Spinal cord (tissue), 10 donors: ENCODE measurements at places on chromosomes 16 and 17. TPM values are rescaled to one million over a fixed set of nuclear protein-coding genes. Genes with fewer than 3 reads are reported as not detected.

Gene KRT20
- total RNA-seq, result not detected

Gene ZNF750
- total RNA-seq, result not detected

Gene PVALEF
- total RNA-seq, result 0.11 TPM

Gene SLC47A2
- 2.4 TPM for total RNA-seq

Gene HEATR3
- total RNA-seq, result 25.9 TPM

Gene SOCS7
- 22.2 TPM for total RNA-seq

Gene TBC1D3E
- not detected for total RNA-seq

Gene MSLN
- total RNA-seq, result 0.40 TPM

Gene NLRP1
- 203 TPM for total RNA-seq

Gene P2RX5
- 8.4 TPM for total RNA-seq

Gene ABCC12
- 0.40 TPM for total RNA-seq

Gene CD300LG
- total RNA-seq, result 0.40 TPM

Gene CHAD
- 0.55 TPM for total RNA-seq

- DNase-seq, result no peak
These were observed at the start of gene ARHGDIA for GRCh38 chr17:81870981-81871386. Gene ARHGDIA (minus strand): TSS chr17:81871337. CDS start chr17:81869930, 1,407 bp downstream.

DNA sequence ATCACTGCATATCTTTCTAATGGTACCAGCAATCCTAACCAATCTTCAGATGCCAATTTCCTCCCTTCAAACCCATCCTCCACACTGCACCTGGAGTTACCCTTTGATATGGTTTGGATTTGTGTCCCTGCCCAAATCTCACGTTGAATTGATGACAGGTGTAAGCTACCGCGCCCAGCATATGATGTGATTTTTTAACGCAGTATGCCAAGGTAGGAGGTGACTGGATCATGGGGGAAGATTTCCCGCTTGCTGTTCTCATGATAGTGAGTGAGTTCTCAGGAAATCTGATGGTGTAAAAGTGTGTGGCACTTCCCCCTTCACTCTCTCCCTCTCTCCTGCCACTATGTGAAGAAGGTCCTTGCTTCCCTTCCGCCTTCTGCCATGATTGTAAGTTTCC lies 57.0 kb downstream of the TOX3 start:
- DNase-seq, result no peak

- no peak for DNase-seq
These were observed 95.1 kb upstream of the CNTNAP4 start for GRCh38 chr16:76182041-76182635.

DNA sequence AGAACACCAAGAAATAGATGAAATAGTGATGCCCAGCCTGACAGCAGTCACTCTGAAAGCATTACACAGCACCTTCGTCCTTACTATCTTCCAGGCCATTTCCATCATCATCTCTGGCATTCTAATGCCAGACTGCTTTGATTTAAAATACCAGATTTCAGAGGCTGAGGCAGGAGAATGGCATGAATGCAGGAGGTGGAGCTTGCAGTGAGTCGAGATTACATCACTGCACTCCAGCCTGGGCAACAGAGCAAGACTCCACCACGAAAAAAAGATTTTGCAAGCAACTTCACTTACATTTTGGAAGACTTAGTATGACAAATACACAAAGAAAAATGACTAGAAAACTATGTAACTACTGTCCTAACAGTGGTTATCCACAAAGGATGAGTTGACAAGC lies 244.0 kb downstream of the CPPED1 start:
- no peak for DNase-seq

- DNase-seq, result no peak
These were observed 2.2 kb downstream of the MLYCD start for GRCh38 chr16:83901101-83901500.

DNA sequence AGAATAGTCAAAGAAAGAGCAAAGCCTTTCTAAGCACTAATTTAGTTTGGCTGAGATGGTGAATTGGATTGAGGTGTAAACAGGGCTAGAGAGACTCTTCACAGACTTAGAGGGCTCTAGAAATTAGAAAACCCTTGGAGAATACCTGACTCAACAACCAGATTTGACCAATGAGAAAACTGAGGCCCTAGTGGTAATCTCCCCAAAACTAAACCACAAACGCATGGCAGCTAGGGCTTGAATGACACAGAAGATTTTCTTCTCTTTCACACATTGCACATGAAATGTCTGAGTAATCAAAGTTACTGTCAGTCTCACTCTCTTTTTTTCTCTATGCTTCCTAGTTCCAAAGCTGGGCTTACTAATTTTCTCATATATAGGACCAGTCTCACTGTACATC lies 314.5 kb upstream of the KCNJ16 start:
- no peak for DNase-seq

GRCh38 chr16:65305266-65305959 lies 183.6 kb upstream of the CDH11 start:
- no peak for DNase-seq

DNA sequence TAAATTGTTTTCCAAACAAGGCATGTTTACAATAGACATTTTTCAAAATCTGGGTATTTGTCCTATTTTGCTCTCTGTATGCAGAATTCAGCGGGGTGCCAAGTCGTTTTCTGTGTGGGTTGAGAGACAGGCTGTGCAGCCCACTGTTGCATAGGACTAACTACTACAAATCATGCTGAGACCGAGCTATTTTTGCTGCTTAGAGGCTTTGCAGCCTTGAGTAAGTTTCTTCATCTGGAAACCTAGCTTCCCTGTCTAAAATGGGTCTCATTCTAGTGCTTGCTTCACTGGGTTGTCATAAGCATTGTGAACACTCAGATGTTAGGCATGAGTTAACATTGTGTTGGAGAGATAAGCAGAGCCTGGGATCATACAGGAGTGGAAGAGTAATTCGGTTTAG lies 1.3 kb downstream of the PRPSAP2 start:
- no peak for DNase-seq

GRCh38 chr16:6969594-6969993 lies 363.1 kb upstream of the RBFOX1 start:
- DNase-seq, result no peak

- no peak for DNase-seq
These were observed 149.8 kb downstream of the CDH13 start for GRCh38 chr16:82776470-82777146.

DNA sequence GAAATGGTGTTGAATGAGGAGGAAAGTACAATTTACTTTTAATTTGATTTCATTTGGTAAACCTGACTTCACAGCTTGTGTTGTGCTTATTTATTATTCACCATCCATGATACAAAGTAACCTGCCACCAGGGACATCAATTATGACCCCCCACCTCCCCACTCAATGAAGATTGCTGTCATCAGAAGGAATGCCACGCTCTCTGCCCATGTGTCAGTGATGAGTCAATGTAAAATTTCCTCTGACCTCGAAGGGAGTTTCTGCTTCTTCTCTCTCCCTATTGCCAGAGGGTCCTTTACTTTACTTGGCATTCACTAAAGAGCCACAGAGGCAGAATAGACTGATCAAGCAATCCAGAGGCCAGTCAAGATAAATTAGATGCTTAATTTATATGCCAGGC lies 759.7 kb downstream of the CDH11 start:
- DNase-seq, result no peak

DNA sequence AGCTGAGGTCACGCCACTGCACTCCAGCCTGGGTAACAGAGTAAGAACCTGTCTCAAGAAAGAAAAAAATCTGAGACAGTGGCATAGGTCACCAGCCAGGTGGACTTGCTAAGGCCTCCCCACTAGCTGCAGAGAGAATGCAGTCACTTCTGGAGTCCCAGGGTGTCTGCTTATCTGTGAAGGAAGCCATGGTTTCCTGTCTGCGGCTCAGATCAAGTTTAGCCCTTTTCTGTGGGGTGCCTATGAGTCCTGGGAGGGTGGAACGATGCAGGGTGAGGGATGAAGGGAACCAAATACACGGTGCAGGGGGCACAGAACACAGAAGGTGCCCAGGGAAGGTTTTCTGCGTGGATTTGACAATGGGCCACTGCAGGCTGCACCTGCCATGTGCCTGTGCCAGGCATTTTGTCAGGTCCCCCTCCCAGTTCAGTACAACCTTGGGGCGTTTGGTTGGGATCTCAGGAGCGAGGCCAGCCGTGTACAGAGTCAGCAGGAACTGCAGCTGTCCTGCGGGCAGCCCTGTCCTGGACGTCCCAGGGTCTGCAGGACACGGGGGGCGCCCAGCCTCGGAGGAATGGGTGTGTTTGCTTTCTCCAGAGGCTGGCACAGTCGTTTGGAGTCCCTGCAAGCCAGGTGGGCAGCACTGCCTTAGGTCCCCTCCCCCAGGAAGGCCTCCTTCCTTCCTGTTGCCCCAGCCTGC lies 41.8 kb downstream of the RAB11FIP4 start:
- DNase-seq, result no peak

DNA sequence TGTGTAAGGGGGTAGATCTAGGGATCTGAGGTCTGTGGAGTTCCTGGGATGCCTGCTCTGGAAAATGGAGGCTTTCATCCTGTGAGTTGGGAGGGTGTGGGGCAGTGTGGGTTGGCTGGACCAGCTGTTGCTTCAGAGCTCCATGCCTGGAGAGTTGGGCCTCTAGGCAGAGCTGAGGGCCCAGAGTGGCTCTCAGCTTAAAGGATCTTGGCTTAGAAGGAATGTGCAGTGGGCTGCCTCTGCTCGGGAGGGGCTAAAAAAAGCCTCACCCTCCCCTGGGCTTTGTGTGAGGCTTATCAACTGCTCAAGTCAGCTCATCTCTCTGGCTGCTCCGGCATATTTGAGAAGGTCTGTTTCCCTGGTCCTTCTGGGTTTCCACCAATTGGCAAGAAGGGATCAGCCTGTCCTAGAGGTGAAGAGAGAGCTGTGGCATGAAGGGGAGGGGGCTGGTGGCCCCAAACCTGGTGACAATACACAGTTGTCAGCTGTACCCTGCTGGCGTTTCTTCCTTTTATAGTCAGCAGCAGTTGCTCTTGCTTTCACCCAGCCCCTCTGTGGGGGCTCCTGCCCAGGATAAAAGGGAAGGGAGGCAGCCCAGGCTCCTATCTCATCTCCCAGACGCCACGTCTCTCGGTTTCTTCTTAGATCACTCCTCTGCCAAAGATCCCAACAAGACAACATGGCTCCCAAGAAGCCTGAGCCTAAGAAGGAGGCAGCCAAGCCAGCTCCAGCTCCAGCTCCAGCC lies at the start of gene MYL4:
Gene MYL4, plus strand, starts transcription at position 605 of the 745 bp plus-strand sequence. Its CDS starts 75 bp downstream, at position 680.
- no peak for DNase-seq

- DNase-seq, result no peak
These were observed 53.5 kb downstream of the SREBF1 start for GRCh38 chr17:17783116-17783824.

- no peak for DNase-seq
These were observed 17.1 kb upstream of the CPSF4L start for GRCh38 chr17:73278465-73279453.

DNA sequence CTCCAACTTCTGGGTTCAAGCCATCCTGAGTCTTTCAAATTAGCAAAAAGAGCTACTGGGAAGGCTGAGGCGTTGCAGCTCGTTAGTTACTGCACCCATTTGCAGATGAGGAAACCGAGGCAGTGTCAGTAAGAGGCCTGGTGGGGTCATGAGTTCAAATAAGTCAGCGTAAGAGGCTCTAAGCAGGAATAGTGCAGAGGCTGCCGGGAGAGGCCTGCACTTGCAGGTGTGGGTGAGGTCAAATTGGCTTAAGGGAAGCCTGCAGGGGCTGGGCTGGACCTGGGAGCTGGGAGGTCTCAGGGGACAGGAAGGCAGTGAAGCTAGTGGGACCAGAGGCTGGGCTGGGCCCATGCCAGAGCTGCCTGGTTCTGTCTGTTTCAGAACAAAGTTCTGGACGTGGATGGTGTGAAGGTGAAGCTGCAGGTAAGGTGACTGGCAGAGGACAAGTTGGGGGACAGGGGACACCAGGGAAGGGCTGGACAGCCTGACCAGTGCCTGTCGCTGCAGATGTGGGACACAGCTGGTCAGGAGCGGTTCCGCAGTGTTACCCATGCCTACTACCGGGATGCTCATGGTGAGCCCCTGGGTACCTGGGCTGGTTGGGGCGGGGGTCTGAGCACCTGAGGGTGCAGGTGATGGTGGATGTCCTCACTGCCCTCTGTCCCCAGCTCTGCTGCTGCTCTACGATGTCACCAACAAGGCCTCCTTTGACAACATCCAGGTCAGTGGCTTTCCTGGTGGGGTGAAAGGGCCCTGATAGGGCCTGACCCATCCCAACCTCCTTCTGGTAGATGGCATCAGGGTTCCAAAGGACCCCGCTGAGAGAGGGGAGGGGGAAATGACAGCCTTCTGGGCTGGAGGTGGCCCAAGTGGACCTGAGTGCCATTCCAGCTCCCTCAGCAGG lies 3.0 kb downstream of the RAB26 start:
- no peak for DNase-seq

- DNase-seq, result no peak
These were observed 10.9 kb upstream of the MEIOC start for GRCh38 chr17:44645341-44645740.

- no peak for DNase-seq
These were observed 14.7 kb upstream of the ZNF469 start for GRCh38 chr16:88368036-88368435.

DNA sequence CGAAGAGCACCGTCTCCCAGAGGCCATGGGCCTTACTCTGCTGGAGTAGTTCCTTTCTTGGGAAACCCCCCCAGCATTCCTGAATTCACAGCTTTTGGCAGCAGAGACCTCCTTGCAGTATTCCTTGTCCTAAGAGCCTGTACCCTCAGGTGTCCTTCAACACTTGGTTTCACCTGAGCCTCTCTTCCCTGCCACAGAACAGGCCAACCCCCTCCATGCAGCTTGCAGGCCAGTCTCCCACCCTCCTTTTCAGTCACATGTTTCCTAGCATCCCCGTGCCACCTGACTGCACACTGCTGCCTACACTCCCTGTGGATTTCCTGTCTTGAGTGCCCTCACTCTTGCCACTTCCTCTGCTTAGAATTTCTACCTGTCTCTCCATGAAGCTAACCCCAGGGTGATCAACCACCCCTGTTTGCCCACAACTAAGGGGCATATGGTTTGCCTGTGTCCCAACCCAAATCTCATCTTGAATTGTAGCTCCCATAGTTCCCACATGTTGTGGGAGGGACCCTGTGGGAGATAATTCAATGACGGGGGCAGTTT lies 65.5 kb downstream of the DYNLRB2 start:
- no peak for DNase-seq

- no peak for DNase-seq
These were observed 16.1 kb downstream of the MGRN1 start for GRCh38 chr16:4640572-4641305.

DNA sequence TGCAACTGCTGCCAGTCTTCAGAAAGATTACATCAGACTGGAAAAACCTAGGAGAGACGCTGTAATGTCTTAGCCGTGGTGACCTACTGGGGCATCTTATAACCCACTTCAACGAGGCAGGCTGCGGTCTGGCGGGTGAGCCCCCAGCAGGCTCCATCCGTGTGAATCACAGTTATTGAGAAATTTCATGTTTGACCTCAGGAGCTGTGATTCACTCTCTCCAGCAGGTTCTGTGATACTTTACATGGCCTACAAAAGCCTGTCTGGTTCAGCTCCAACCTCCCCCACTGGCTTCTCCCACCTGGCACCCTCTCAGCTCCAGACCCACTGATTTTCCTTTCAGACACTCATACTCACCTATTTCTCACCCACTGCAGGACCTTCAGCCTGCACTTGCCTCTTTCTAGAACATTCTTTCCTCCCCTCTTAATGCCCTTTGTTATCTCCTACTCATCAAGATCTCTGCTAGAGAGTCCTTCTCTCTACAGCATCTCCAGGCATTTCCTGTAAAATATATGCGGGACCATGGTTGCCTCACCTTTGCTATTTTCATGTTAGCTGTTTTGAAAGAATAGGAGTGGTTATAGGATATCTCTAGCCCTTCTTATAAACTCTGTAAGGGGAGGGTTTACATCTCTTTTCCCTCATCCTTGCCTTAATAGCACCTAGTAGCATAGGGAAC lies 227.9 kb downstream of the MAF start:
- DNase-seq, result no peak
